Stimulated activated CD4-positive, alpha-beta T cell treated with anti-CD3 and anti-CD28 coated beads, Interleukin-4, amount 100 ng/mL, for 1 hour (primary cell): ENCODE measurements at places on chromosomes 6 and 20.

- no peak for DNase-seq
These were observed 242.5 kb upstream of the KCNG1 start for GRCh38 chr20:51265361-51265760.

DNA sequence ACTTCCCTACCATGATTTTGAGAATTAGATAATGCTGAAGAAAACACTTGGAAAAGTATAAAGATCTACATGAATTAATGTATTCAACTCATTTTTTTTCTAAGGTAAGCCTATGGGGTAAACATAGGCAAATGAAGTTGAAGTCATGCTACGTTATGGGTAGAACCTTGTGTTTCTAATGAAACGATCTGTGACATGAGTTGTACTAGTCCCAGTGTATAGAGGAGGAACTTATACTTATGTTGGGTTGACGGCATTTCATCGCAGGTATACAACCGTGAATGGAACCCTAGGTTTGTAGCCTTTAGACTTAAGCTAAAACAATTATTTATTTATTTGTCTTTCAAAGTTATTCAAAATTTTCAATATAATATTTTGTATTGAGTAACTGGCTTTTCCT, 2.6 kb downstream of the SLC35F1 start:
- no peak for DNase-seq

GRCh38 chr6:170555305-170555704, 1.1 kb downstream of the TBP start:
- DNase-seq: no peak

DNA sequence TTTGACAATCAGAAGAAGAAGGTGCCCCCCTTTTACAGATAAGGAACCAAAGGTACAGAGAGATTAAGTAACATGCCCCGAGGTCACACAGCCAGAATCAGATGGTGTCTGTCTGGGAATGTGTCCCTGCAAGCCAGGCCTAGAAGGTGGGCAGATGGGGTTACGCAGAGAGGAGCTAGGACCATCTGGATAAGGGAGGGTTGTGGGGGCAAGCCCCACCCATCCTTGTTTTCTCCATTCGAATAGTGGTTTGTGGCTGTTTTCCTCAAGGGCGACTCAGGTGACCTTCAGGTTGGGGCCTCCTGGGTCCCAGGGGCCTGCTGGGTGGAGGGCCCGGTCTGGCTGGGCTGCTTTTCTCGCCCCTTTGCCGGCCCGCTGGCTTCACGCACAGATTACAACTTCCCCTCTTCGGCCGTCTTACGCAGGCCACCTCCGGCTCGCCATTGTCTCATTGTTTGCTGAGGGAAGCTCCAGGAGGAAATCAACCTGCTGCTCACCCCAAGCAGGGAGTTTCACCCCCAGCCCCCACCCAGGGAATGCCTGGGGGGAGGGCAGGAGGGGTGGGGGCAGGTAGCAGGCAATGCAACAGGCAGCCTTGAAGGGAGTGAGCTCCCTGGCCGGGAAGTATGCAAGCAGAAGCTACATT, 30.8 kb upstream of the CSNK2A1 start:
- DNase-seq: no peak

GRCh38 chr6:141682391-141682790, 450.3 kb upstream of the GJE1 start:
- no peak for DNase-seq

DNA sequence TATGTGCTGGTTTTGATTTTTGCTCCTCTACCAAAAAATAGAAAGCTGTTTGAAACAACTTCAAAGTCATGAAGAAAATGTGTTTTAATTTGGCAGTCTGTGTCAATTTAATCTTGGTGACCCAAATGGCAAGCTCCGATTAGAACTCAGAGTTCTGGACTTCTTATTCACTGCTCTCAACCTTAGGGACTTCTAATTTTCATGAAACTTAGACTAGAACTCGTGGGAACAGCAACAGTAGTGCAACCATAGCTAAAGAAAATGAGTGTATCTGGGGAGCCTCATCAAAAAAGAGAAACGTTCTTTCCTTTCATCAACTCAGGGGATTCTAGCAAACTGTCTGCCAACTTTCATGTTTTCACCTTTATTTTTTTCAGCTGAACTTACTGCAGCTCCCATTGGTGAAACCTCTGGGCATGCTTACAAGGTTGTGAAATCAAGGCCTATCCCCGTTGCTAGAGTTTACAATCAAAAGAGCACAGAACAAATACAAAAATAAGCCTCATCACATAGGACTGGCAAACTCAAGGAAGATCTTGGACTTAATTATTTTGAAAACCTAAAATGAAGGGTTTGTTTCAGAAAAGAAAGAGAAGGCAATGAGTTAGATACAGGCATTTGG, 114.0 kb upstream of the HSF2 start:
- DNase-seq: no peak

DNA sequence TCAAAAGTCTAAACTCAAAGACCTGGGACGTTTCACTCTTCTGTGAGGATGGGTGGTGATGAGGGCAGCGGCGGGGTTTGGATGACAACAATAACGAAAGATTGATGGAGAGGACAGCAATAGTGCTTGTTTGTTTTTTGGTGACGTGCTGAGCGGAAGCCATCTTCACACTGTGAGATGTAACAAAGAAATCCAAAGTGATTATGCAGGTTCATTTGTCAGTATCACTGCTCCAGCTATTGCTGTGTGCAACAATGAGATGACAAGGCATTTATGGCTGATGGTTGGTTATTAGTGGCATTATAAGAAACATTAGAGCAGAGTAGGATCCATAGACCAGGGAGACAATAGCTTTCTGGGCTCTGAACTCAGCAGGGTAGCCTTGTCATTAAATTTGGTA, 306.7 kb downstream of the RNF144B start:
- DNase-seq: no peak

DNA sequence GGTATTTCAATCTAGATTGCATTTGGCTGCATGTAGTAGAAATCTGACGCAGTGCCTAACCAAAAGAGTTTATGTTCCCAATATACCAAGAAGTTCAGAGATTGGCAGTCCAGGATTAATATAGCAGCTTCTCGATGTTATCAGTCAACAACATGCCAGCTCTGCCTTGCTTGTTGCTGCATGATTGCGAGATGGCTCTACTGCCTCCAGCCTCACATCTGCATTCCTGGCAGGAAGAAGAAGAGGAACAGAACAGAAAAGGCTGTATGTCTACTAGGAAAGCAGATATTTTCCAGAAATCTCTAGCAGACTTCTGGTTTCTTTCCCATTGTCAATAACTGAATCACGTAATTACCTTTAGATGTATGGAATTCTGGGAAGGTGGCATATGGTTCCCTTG, 60.8 kb downstream of the SLC35D3 start:
- no peak for DNase-seq

GRCh38 chr6:106609699-106610098, 19.6 kb downstream of the RTN4IP1 start:
- no peak for DNase-seq
